ENCODE measurements at places on chromosomes 7 and 10.

DNA sequence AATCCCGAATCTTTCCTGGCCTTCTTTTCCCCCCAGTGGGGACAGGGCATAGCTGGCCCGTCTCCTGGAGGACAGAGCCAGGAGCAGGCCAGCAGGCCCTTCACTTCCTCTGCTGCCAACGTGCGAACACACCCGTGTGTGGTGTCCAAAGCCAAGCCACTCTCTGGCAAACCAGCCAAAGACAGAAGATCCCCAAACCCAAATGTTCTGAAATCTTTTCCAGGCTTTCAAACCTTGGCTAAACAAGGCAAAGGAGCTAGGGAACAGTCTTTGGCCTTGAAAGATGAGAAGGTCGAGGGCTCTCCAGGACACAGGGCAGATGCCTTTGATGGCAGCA is 63.0 kb downstream of the PROSER2 start:
- DNase-seq, result no peak

- DNase-seq, result no peak
Observed at GRCh38 chr7:155204744-155205367, 92.8 kb upstream of the INSIG1 start.

DNA sequence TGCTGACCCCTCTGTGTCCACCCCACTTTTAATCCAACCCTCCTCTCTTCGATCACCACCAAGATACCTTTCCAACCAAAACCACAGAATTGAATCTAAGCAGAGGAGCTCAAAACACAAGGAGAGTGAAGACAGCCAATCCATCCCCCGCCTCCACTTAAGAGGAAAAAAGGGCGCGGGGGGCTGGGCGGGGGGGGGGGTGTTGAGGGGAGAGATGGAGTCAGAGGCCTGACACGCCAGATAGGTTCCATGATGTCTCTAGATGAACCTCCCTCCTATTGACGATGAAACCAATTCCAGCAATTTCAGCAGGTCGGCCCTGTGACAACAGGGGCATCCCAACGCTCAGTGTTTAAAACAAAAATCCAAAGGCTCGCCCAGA is 1.3 kb downstream of the SORBS1 start:
- DNase-seq, result no peak

DNA sequence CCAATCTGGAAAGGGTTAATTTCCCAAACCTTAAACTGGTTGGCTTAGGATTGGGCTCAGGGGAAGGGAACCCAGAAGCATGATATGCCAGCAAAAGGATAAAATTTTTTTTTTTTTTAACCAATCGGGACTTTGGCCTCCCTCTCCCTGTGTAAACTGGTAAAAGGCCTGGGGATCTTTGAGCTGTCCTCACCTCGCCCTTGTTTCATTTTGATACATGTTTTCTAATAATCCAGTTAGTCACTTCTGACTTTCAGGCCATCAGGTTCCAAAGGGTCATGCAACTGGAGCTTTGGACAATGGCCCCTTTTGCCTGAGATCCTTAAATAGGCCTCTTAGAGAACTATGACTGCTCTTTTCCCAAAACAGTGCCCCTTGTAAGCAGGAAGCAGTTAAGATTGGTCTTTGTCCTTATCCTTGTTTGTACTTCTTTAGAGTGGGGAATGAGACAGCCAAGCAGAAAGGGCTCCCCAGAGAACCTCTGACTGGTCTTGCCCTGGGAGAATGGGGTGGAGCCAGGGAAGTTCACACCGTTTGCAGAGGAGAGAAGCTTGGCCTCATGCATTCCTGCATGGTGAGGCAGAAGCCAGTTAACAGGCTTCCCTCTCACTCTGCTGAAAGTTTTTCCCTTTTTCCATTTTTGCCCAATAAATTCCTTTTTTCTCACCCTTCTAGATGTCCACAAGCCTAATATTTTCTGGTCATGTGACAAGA is 424.2 kb upstream of the CNTNAP2 start:
- no peak for DNase-seq

DNA sequence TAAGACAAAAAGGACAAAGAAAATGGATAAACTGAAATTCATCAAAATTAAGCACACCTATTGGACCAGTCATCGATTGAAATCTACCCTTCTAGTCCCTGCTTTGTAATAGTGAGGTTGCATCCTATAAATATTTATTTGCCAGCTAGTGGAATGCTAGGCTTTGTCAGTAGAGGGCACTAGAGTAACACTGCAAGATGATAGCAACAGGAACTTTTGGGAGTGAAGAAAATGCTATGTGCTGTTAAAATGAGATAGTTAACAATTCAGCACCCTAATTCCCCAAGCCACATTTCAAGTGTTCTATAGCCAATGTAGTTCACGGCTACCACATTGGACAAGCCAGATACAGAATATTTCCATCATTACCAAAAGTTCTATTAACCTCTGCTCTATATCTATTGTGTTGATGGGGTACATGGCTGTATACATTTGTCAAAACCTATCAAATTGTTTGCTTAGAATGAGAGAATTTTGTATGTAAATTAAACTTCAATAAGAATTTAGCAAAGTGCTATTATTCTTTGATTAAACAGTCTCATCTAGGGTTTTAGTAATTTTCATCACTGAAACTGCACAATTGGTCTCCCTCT is 69.8 kb downstream of the LSMEM1 start:
- DNase-seq, result no peak

DNA sequence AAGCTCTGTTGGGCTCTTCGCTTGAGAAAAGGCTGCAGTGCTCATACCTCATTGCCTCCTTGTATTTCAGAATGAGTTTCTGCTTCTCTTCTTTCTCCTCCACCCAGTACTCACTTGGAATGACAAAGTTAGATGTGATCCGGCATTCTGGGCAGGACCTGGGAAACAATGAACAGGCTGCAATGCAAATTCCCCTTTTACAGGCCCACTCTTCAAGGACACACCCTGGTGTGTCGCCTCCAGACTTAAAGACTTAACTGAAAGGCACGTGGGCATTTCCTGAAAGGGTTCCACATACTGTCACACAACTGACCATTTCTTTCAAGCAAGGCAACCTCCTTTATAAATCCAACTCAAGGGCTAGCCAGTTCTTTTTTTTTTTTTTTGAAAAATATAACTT is 23.6 kb downstream of the MKRN1 start:
- DNase-seq, result no peak

- DNase-seq, result no peak
Observed at GRCh38 chr7:35348611-35349400, 94.9 kb upstream of the TBX20 start.

GRCh38 chr7:149196705-149197171 is 1.4 kb downstream of the ZNF282 start:
- peak; percentile 26 for DNase-seq

DNA sequence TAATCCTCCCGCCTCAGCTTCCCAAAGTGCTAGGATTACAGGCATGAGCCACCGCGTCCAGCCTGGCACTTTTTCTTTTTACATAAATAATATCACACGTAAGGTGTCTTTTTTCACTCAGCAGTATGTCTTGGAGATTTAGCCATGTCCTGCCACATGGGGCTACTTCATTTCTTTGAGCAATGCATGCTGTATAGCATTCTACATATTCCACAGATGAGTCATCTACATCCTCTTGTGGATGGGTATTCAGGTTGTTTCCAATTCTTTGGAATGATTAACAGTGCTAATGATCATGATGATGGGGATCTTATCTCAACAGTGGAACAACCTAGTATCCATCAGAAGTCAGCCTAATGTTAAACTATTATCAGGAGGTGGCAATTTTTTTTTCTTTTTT is 50.8 kb downstream of the ZNF503 start:
- no peak for DNase-seq

DNA sequence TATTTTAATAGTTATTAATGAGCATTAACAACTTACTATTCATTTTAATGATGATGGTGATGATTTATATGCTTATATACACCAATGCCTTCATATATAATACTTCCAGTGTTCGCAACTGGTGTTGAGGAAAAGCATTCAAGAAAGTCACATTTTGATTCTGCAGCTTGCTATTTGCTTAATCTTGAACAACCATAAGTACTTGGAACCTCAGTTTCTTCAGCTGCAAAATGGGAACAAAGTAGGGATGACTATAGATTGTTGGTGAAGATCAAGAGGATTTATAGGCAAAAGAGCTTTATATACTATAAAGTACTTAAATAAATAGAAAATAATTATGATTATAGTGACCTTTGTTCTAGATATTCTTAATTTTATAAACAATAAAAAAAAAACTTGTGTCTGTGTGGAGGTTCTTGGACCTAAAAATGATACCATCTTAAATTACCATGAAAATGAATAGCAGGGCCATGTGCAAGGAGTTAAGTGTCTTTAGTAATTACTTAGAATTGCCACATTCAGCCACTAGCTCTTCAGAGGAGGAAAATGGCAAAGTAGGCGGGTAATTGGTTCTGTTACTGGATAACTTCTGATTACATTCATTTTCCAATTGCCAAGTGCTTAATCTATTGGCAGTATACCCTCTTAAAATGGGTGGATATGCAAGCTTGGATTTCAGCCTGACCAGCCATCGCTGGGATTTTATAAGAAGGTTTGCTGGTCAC is 4.5 kb downstream of the ARID5B start:
- DNase-seq, result no peak

- peak; percentile 89 for DNase-seq
Observed at GRCh38 chr7:150448789-150449147, 1.7 kb upstream of the GIMAP8 start.

DNA sequence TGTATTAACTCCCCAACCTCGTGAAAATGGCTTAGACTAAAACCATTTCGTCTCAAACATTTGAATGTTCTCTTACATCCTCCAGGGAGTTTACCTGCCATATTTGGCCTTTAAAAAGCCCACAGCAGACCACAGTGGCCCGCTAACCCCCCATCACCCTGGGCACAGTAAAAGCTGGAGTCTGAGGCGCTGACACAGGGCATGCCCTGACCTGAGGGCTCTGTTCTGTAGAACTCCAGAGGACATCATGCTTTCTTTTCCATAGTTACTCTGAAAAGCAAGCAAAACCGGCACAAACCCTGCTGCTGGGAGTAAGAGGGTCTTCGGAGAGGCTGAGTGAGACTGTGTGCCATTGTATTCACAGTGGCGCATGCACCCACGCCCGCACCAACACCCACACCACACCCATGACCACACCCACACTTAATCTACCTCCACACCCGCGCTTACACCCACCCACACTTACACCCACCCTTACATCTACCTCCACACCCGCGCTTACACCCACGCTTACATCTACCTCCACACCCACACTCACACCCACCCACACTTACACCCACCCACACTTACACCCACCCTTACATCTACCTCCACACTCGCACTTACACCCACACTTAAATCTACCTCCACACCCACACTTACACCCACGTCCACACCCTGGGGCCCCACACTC is 32.1 kb downstream of the LRRC27 start:
- peak; percentile 4 for DNase-seq

DNA sequence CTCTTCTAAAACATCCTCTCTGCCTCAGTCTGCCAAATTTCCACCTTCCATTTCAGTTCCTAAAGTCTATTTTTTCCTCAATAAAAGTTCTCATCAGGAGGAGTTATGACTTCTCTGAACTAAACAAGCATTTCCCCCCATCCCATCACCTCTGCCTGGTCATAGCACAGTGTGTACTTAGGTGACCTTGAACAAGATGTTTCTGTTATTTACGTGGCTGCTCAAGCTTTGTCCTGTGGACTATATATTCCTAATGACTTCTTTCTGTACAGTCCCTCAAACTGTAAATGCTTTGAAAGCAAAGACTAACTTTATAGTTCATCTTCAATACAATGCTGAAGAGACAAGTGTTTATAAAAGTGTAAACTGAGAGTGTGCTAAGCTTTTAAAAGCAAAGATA is 166.9 kb downstream of the CPEB3 start:
- no peak for DNase-seq

- no peak for DNase-seq
Observed at GRCh38 chr7:28507525-28508282, 95.4 kb downstream of the CREB5 start.

DNA sequence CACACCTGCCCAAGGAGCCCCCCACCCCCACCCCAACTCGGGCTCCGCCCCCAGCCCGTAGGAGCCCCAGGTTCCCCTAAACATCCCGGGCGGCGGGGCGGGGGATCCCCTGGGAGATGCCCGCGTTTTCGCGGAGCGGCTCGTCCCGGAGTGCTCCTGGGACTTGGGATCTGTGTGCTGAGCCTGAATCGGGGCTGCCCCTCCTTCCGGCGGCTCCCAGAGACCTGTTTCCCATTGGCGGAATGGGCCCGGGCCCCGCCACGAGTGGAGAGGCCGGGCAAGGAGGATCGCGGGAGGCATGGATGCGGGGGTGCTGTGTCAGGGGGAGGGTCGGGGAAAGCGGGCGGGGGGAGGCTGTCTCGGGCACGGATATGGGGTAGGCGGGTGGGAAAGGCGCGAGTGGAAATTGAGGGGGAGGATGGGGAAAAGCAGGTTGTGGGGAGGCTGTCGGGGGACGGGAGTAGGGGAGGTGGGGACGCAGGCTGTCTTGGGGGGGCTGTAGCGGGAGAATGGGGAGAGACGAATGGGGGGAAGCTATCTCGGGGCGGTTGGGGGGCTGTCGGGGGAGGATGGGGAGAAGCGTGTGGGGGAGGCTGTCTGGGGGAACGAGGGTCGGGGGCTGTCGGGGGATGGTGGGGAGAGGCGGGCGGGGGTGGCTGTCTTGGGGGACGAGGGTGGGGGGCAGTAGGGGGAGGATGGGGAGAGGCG is 572 bp upstream of the BHLHA15 start:
- DNase-seq, result peak; percentile 17

GRCh38 chr7:149635561-149636329 is 137.6 kb downstream of the ZNF467 start:
- no peak for DNase-seq

Data from activated T-cell treated with anti-CD3 and anti-CD28 coated beads, Interleukin-2, amount 50 U/mL, for 1 hour (primary cell).